ENCODE measurements at places on chromosomes 16 and 17.

- DNase-seq: no peak
Measured at GRCh38 chr16:20268409-20268808, 58.9 kb downstream of the GP2 start.

DNA sequence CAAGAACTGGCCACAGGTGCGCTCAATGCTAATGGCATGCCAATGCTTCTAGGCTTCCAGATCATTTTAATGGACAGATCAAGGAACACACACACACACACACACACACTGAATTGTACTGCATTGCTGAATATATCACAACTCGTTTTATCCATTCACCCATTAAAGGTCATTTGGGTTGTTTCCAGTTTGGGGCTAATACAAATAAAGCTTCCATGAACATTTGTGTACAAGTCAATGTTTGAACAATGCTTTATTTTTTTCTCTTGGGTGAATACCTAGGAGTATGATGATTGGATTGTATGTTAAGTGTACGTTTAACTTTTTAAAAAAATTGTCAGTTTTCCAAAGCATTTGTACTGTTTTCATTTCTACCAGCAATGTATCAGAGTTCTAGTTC lies 3.6 kb upstream of the PCTP start:
- DNase-seq: no peak

- DNase-seq: no peak
Measured at GRCh38 chr16:22848451-22848850, 34.5 kb downstream of the HS3ST2 start.

- DNase-seq: no peak
Measured at GRCh38 chr16:10750793-10751192, 7.2 kb downstream of the NUBP1 start.
